Activated CD8-positive, alpha-beta T cell treated with anti-CD3 and anti-CD28 coated beads for 36 hours (primary cell): ENCODE measurements at places on chromosomes 3 and 15.

DNA sequence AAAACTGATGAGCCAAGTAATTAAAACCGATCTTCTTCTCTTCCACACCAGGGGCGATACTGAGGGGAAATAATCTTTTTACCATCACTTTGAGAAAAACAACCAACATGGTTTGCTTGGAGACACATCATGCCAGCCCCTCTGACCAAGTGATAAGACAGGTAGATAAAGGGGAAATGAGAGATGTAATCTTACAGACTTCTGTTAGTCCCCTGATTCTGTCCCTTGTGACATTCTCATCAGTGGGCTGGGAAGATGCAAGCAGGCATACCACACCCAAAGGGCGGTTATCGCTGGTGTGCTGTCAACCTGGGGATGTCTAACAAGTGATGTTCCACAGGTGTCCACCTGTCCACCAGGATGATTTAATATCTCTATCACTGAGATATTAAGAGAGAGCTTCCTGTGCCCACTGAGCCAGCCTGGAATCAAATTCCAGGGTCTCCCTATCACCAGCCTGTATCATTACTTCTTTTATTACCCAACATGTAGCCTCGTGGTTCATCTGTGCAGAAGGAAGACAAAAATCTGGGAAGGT is 315.0 kb downstream of the FOXP1 start:
- H3K27me3 ChIP-seq, result no peaks in the 10 kb centered on the region
- H3K36me3 ChIP-seq, result peaks cover 51% of the 10 kb centered on the region

GRCh38 chr15:31086344-31086743 is 15.2 kb downstream of the TRPM1 start:
- no peak overlapping the region for H3K27ac ChIP-seq
- H3K36me3 ChIP-seq, result no peaks in the 10 kb centered on the region
- no peak for DNase-seq
- H3K4me1 ChIP-seq, result no peaks in the 10 kb centered on the region
- no peak overlapping the region for H3K4me3 ChIP-seq

DNA sequence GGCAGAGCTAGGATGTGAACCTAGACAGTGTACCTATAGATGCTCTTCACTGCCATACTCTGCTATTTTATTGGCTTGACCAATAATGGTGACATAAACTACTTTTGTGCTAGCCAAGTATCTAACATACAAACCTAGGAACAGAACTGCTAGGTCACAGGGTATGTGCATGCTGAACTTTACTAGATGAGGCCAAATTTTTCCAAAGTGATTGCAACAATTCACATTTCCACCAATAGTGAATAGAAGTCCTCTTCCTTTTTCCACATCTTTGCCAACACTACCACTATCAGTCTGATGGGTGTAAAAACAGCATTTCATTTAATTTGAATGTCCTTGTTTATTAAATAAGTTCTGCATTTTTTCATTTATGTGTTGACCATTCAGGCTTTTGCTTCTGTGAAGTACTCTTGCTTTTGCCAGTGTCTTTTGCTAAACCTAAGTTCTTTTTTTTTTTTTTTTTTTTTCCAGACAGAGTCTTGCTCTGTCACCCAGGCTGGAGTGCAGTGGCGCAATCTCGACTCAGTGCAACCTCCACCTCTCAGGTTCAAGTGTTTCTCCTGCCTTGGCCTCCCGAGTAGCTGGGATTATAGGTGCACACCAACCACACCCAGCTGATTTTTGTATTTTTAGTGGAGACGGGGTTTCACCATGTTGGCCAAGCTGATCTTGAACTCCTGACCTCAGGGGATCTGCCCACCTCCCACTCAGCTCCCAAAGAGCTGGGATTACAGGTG is 54.1 kb downstream of the DCAF1 start:
- H3K4me1 ChIP-seq, result peaks cover 24% of the 10 kb centered on the region
- no peak for DNase-seq
- peaks cover 29% of the 10 kb centered on the region for H3K36me3 ChIP-seq
- no peaks in the 10 kb centered on the region for H3K27me3 ChIP-seq

DNA sequence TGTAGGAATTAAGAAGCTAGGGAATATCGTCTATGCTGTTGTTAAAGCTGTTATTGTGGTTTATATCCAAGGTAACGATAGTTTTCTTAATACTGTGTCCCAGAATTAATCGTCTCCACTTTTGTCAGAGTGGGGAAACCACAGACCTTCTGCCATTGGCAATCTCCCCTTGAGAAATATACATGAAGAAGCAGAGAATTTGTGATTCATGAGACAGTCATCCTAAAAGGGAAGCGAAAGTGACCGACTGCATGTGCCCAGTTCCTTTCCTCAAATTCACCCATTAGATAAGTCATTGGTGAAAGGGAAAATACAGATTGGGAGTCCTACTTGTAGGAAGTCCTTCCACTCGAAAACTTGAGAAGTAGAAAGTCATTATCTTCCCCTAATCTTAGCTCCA is 26.6 kb downstream of the DIPK2A start:
- H3K4me1 ChIP-seq, result no peaks in the 10 kb centered on the region
- H3K27ac ChIP-seq, result no peak overlapping the region
- DNase-seq, result no peak
- no peaks in the 10 kb centered on the region for H3K27me3 ChIP-seq

GRCh38 chr3:197456261-197457091 is 99.3 kb downstream of the BDH1 start:
- H3K36me3 ChIP-seq, result no peaks in the 10 kb centered on the region
- H3K27me3 ChIP-seq, result peaks cover 6% of the 10 kb centered on the region
- H3K4me1 ChIP-seq, result peaks cover 14% of the 10 kb centered on the region
- peak; percentile 68 for DNase-seq
- peak overlapping the region; percentile 91 for H3K27ac ChIP-seq

DNA sequence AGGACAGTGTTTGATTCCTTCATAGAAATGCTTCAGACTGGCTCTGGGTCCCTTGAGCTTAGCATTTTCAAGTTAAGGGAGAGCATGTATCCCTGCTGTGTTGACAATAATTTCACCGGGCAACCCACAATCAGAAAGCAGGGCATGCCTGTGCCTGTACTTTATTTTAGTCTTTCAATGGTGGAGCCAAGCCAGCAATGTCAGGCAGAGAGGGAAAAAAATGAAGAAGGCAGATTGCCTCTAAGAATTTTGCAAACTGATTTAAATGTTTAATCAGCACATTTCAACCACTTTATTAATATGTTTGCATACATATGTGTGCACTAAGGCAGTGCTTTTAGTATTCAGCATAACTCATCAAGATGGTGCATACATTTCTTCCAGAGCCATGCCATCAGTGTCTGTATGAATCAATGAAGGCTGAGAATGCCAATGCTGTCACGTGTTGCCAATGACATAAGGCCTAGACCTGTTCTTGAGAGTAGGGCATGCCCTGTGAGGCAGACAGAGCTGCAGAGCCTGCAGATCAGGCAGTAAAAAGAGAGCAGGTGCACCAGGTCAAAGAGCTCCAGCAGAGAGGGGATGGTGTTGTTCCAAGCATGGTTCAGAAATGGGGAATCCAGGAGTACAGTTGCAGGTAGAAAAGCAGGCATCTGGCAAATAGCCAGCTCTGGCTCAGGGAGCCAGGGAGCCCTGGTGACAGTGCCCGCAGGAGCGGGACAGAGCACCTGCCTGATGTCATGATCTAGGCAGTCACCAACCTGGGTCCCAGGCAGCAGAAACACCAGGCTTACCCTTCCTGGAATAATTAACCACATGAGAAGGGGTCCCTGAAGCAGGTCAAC is 508.5 kb downstream of the GABRG3 start:
- no peak overlapping the region for H3K27ac ChIP-seq
- no peak overlapping the region for H3K4me3 ChIP-seq
- no peaks in the 10 kb centered on the region for H3K36me3 ChIP-seq
- no peaks in the 10 kb centered on the region for H3K4me1 ChIP-seq
- DNase-seq, result no peak

GRCh38 chr3:108472001-108472591 is 38.3 kb downstream of the MYH15 start:
- no peaks in the 10 kb centered on the region for H3K27me3 ChIP-seq
- no peak overlapping the region for H3K4me3 ChIP-seq
- H3K36me3 ChIP-seq, result no peaks in the 10 kb centered on the region
- no peak overlapping the region for H3K27ac ChIP-seq
- DNase-seq, result no peak

GRCh38 chr15:93803421-93804152 is 427.8 kb upstream of the MCTP2 start:
- no peaks in the 10 kb centered on the region for H3K4me1 ChIP-seq
- H3K36me3 ChIP-seq, result no peaks in the 10 kb centered on the region
- DNase-seq, result no peak
- no peak overlapping the region for H3K4me3 ChIP-seq
- peaks cover 4% of the 10 kb centered on the region for H3K27me3 ChIP-seq
